ENCODE measurements at places on chromosomes 5 and 9. TPM values are rescaled to one million over a fixed set of nuclear protein-coding genes. Genes with fewer than 3 reads are reported as not detected.

THBS4 gene
- 4.7 TPM for total RNA-seq

GRCh38 chr9:99105152-99106043, 485 bp downstream of the TGFBR1 start:
- H3K27me3 ChIP-seq = no peaks in the 10 kb centered on the region
- peaks cover 5% of the 10 kb centered on the region for H3K36me3 ChIP-seq
- peaks cover 64% of the 10 kb centered on the region for H3K4me1 ChIP-seq
- peak overlapping the region; percentile 72 for H3K27ac ChIP-seq

SREK1 gene
- total RNA-seq = 63.1 TPM

DNA sequence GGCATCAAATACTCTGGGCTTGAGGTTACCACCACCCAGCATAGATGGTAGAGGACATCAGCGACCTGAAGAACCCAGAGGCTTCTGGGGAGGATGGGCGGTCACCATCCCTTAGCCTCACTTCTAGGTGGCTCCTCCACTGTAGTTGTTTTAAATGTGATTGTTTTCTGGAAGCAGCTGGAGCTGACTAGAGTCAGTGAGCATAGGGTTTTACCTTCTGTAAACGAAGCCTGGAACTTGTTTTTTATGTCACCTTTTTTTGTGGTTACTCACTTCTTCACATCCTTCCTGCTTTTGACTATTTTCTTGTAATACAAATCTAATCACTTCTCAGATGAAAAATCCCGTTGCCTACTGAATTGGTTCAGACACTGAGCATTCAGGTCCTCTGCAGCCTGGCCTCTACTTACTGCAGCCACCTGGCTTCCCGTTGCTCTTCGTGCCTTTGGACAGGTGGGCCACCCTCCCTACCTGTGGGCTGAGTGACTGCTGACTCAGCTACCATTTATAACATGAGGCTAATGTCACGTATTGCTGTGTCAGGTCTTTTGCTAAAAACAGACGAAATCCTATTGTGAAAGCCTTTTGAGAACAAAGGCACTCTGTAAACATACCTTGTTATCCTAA, 167.8 kb downstream of the MAN2A1 start:
- peaks cover 54% of the 10 kb centered on the region for H3K4me1 ChIP-seq
- DNase-seq = no peak
- no peaks in the 10 kb centered on the region for H3K27me3 ChIP-seq

GRCh38 chr5:150241298-150242160, 48.0 kb downstream of the CAMK2A start:
- no peak for DNase-seq
- no peak overlapping the region for H3K27ac ChIP-seq
- H3K36me3 ChIP-seq = no peaks in the 10 kb centered on the region
- no peaks in the 10 kb centered on the region for H3K27me3 ChIP-seq
- no peaks in the 10 kb centered on the region for H3K4me1 ChIP-seq

- H3K27me3 ChIP-seq = peaks cover 25% of the 10 kb centered on the region
- no peaks in the 10 kb centered on the region for H3K4me1 ChIP-seq
- H3K36me3 ChIP-seq = no peaks in the 10 kb centered on the region
- no peak overlapping the region for H3K27ac ChIP-seq
Measured at GRCh38 chr5:156706631-156707030, 143.5 kb upstream of the PPP1R2B start.

ASPN gene
- not detected for total RNA-seq

- H3K27me3 ChIP-seq = no peaks in the 10 kb centered on the region
- no peak overlapping the region for H3K27ac ChIP-seq
- H3K4me1 ChIP-seq = peaks cover 2% of the 10 kb centered on the region
- peaks cover 13% of the 10 kb centered on the region for H3K36me3 ChIP-seq
- peak; percentile 82 for DNase-seq
- no peak overlapping the region for H3K4me3 ChIP-seq
Measured at GRCh38 chr5:55936100-55936693, 58.6 kb downstream of the IL6ST start.
